ENCODE measurements at places on chromosomes 2 and 18.
A peak's percentile ranks its signal among the peaks of the same experiment; 100 is the strongest.

GRCh38 chr18:55732227-55733106, 144.5 kb upstream of the TCF4 start:
- DNase-seq, result no peak

DNA sequence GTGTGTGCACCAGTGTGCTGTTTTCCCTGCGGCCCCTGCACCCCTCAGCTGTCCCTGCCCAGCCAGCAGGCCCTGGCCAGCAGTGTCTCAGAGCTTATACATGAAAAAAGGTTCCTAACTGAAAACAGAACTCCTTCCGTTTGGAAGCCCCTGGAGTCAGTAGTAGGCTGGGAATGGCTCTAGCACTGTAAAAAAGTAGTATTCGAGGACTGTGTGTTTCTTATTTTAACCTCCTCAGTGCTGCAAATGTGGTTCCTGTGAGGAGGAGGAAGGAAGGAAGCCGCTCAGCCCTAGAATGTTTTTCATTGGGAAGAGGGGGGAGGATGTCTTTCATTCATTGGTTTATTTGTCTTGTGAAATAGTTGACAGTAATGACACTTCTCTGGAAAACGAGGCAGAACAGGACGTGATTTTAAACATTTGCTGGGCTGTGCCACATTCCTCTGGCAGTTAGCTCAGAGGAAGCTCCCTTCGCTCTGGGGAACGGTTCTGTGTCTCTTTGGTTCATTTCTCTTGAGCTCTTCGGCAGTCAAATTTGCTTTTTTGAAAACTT, 103.5 kb downstream of the SPTBN1 start:
- no peak for DNase-seq

- no peak for DNase-seq
Observed at GRCh38 chr18:80124131-80124530, 15.1 kb downstream of the ADNP2 start.

DNA sequence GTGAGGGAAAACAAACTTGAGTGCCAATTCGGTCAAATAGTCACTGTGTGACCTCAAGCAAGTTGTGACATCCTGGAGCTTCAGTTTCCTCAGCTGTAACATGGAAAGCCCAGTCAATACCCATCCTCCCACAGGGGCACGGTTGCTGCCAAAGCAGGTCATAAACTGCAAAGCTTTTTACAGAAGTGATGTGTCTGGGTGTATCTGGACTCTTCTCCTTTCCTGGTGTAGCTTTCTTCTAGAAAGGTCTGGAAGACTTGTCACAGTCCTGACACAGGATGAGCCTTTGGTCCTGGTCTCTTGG, 4.2 kb upstream of the AFF3 start:
- DNase-seq, result no peak

- no peak for DNase-seq
Observed at GRCh38 chr2:3174626-3175567, 202.7 kb downstream of the EIPR1 start.

DNA sequence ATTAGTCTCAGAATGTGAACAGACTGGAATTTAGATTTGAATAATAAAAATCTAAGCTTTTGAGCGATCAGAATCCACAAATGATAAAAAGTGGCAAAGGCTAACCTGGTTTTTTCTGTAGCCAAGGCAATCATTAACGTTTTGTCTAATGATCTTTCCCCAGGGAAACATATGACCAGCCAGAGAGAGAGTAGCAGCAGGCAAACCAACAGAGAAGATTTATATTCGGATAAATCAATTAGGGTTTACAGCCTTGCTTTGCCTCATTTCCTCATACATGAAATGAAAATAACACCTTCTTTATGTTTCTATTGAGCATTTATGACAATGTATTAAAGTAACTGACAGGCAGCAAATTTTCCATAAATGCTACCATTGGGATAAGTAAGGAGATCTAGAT, 14.5 kb downstream of the TIA1 start:
- DNase-seq, result no peak

GRCh38 chr2:100878000-100878791, 58.3 kb downstream of the NPAS2 start:
- DNase-seq, result peak; percentile 37

- no peak for DNase-seq
Observed at GRCh38 chr2:16746833-16747232, 81.2 kb upstream of the CYRIA start.

- DNase-seq, result no peak
Observed at GRCh38 chr2:189683348-189683747, 8.9 kb downstream of the ANKAR start.

- DNase-seq, result no peak
Observed at GRCh38 chr2:128319631-128320191, 1.0 kb upstream of the HS6ST1 start.

DNA sequence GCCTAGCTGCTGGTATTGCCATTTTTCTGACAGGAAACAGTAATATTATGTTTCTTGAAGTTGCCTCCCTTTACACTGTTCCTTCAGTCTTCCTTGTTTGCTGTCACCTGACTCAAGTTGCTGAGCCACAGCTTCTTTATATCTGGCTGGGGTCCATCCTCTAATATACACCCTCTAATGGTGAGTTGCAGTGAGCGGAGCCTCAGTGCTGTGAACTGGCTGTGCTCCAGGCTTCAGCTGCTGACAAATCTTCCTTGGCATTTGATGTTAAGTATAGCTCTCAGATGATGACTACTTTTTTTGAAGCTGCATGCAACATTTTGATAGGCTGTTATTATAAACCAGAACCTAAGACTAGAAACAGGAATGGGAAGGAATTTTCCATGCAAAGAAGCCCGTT, 366.7 kb downstream of the NUP35 start:
- DNase-seq, result peak; percentile 17

DNA sequence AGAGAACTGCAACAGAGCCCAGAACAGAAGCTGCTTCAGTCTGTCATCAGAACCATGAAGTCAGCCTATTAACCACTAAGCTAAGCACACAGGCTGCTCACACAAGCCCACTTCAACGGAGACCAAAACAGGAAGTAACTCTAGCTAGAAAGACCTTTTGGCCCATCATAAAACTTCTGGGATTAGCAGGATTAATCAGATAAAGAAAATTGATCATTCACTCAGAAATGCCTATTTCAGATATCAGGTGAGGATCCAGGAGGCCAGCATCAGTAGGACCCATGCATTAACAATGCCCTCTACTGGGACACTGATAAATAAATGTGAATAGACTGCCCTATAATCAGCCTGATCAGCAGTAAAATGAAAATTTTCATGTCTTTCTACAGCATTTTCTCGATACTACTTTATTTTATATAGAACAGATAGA, 101.4 kb downstream of the WDPCP start:
- DNase-seq, result no peak

Measured in left ventricle myocardium inferior (tissue), 1 donor.